ENCODE measurements at places on chromosomes 5 and 9.

DNA sequence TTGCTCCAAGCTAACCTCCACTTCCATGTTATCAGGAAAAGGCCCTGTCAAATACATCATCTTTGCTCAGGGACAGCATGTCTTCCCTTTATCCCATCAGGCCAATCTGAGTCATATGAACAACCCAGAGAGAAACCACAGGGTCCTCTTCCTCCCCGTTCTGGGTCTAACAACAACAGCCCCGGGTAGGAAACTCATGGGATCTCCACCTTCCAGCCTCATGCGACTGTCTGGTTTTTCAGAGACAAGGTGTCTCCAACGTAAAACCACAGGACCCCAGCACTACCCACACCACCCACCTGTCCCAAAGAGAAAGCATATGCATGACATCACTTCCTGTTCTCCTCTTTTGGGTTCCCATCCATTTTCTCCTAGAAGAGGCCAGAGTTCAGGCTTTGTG is 217.9 kb downstream of the ENC1 start:
- no peak for DNase-seq

- no peak for DNase-seq
Measured at GRCh38 chr9:71909887-71910649, 925 bp downstream of the ABHD17B start.

DNA sequence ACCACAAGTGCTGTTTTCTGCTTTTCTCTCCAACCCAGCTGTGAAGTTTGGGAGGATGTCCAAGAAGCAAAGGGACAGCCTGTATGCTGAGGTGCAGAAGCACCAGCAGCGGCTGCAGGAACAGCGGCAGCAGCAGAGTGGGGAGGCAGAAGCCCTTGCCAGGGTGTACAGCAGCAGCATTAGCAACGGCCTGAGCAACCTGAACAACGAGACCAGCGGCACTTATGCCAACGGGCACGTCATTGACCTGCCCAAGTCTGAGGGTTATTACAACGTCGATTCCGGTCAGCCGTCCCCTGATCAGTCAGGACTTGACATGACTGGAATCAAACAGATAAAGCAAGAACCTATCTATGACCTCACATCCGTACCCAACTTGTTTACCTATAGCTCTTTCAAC is 145.2 kb downstream of the RORB start:
- no peak for DNase-seq

- DNase-seq: no peak
Measured at GRCh38 chr5:113090336-113091106, 113.9 kb downstream of the DCP2 start.

GRCh38 chr9:33151007-33151557 is 16.1 kb downstream of the B4GALT1 start:
- DNase-seq: no peak

DNA sequence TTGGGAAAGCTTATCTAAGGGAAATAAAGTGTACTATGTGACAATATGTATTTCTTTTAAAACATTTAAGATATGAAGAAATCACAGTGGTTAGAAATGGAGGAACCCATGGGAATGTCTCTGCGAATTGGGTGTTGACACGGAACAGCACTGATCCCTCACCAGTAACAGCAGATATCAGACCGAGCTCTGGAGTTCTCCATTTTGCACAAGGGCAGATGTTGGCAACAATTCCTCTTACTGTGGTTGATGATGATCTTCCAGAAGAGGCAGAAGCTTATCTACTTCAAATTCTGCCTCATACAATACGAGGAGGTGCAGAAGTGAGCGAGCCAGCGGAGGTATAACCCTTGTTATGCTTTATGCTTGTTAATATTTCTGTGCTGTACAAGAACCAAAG is 69.9 kb downstream of the ADGRV1 start:
- DNase-seq: no peak

DNA sequence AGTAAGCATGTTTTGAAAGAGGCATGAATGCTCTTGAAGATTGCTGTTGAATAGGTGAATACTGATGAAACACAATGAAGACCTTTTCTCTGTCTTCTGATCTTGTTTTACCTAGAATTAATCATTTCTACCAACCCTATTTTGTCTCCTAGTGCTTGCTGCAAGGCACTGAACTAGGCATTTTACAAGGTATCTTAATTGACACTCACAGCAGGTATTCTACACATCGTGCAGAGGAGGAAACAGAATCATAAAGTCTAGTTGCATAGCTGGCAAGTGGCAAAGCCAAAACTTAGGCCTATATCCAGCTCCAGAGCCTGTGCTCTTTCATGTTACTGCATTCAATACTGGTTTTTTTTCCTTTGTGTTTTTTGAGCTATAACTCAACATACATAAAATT is 50.7 kb downstream of the CTNNA1 start:
- DNase-seq: no peak

DNA sequence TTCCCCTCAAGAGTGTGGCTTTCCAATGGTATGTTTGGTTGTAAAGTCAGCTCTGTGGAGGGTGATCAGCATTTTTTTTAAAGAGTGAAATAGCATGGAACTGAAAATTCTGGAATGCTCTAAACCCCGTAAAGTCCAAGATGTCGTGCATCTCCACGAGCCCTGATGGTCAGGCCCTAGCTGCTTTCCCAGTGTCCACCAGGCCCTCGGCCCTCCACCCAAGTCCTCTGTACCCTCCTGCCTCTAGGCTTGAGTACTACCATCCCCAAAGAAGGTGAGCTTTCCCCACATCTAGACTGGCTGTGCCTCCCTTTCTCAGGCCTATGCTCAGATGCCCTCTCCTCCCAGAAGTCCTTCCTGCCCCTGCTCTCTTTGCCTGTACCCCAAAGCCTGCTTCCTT is 280.3 kb downstream of the GADD45G start:
- DNase-seq: no peak

DNA sequence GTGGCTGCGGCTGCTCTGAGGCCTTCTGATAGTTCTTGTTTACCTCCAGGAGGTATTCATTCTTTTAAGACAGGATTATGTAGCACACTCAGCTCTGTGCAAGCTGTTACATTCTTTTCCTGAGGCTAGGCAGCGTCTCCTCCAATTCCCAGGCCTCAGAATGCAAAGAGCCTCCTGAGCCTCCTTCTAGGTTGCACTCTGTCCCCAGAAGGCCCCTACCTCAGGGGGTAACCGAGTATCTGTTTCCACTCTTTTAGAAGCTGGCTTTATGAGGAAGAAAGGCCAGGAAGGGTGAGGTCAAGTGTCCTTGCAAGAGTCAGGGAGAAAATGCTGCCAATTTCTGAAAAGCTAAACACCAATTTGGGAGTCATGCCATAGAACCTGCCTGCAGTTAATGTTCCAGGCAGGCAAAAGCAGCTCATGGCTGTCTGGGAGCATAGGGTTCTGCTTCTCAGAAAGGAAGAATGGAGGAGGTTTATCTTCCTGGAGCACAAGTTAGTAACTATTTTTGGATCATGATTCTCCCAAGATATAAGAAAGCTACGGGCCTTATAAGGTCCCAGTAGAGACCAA is 178.9 kb downstream of the SEMA6A start:
- no peak for DNase-seq

DNA sequence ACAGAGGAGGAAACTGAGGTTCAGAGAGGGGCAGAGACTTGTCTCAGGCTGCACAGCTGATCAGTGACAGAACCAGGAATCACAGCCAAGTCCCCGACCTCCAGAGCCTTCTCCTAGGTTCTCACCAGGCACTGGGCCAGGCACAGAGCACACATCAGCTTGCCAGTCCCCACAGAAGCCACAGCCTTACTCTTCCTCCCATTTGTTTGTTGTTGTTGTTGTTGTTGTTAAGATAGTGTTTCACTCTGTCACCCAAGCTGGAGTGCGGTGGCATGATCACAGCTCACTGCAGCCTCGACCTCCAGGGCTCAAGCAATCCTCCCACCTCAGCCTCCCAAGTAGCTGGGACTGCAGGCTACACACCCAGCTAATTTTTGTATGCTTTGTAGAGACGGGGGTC is 41.4 kb downstream of the NAIF1 start:
- DNase-seq: no peak

GRCh38 chr5:52626312-52626711 is 161.4 kb upstream of the ITGA1 start:
- no peak for DNase-seq

- no peak for DNase-seq
Measured at GRCh38 chr9:2271426-2271825, 256.3 kb downstream of the SMARCA2 start.

DNA sequence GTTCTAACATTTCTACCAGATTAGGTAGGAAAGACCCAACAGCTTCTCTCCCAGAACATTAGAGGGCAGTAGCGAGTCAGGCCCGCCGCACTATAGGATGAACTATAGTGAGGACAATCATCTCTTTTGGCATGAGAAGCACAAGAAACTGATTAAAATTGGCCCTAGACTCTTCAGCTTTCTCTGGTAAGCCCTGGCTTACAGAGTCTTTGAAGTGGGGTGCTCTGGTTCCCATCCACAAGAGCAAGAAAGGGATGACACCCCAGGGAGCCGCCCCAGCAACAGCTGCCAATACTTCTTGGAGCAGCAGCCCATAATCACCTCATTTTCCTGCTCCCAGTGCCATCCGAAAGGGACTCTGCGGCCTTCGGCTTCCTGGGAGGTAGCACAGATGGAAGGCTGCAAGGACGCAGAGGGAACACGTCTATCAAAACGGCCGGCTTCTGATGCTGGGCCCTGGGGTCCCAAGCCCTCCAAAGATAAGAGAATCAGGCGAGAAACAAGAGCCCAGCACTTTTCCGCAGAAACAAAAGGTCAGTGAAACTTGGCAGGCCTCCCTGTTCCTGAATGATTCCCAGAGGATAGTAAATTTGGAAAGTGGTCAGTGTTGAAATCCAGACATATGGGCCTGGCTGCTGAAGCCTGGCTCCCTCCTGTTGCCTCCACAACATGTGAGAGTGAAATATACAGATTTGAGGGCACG is 69.3 kb downstream of the HSD17B3 start:
- DNase-seq: no peak

- no peak for DNase-seq
Measured at GRCh38 chr5:59685793-59686192, 207.7 kb downstream of the PDE4D start.

DNA sequence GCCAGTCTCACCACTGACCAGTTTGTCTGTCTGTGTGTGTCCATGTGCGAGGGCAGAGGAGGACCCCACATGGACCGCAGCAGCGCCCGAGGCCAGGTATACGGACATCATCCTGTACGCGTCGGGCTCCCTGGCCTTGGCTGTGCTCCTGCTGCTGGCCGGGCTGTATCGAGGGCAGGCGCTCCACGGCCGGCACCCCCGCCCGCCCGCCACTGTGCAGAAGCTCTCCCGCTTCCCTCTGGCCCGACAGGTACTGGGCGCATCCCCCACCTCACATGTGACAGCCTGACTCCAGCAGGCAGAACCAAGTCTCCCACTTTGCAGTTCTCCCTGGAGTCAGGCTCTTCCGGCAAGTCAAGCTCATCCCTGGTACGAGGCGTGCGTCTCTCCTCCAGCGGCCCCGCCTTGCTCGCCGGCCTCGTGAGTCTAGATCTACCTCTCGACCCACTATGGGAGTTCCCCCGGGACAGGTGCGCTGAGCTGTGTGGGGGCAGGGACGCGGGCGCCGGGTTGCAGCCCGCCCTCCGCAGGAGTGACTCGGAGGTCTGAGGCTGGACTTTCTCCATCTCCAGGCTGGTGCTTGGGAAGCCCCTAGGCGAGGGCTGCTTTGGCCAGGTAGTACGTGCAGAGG is 6.5 kb downstream of the FGFR4 start:
- no peak for DNase-seq

GRCh38 chr5:119951330-119951934 is 322.1 kb downstream of the FAM170A start:
- no peak for DNase-seq

GRCh38 chr5:123559434-123559775 is 47.4 kb downstream of the CSNK1G3 start:
- no peak for DNase-seq

DNA sequence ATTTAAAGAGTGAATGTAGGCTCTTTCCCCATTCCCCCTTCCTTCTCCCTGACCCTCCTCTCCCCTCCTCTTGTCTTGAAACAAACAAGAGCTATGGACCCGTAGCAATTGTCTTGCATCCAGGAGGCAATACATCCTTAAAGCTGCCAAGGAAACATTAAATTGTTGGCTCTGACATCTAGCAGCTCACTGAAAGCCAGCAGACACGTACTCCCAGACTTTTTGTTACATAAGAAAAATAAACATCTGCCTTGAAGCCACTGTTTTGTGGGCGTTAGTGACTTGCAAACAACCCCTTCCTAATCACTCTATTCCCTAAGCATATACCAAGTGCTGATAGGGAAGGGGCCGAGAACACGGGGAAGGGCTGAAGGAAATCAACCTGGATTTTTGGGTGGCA is 8.6 kb downstream of the SLC45A2 start:
- no peak for DNase-seq

DNA sequence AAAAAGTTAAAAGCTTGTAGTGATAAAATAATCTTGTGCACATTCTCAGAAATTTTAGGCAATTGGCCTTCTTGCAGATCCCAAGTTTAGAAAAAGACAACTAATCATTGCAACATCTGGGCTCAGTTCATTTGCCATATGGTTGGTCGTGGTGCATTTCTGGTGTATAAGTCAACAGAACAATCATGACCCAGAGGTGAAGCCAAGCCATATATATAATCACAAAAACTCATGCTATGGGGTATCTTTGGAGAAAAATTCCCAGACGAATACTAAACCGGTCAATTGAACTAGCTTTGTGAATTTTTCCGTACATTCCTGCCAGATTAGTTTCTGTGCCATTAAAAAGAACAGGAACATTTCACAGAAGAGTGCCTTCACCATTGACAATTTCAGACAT is 50.3 kb downstream of the FYB1 start:
- no peak for DNase-seq

GRCh38 chr5:54632131-54632701 is 114.7 kb downstream of the SNX18 start:
- DNase-seq: no peak

- no peak for DNase-seq
Measured at GRCh38 chr5:106545325-106545724, 1125.4 kb downstream of the EFNA5 start.

DNA sequence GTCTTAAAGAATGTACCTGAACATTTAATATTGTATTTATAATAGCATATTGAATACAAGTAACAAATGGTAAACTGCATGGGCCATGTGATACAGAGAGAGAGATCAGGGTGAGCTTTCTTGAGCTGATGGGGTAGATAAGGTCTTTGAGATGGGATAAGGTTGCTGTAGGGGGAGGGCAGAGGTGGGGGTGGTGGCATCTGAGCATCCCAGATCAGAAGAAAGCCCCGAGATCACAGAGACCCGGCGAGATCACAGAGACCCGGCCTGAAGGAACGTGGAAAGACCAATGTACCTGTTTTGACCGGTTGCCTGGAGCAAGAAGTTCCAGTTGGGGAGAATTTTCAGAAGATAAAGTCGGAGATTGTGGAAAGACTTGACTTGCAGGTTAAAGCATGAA is 6.6 kb downstream of the SMARCA2 start:
- DNase-seq: no peak

DNA sequence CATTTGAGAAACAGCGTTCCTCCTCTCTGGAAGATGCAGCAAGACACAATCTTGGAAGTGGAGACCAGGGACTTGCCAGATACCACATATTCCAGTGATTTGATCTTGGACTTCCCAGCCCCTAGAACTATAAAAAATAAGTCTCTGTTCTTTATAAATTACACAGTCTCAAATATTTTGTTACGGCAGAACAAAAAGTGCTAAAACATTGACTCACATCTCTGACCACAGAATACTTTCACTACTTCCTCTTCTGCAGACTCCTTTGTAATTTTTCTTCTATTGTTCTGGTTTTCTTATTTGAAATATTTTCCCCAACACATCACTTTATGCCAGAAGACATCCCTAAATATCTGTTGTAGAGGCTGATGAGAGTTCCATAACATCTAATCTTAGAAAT is 706.1 kb upstream of the CDH18 start:
- no peak for DNase-seq

All from stimulated activated CD8-positive, alpha-beta memory T cell treated with anti-CD3 and anti-CD28 coated beads, Interleukin-2, amount 100 ng/mL, for 1 hour (primary cell).